NCI-H510A (cell line): ENCODE measurements at places on chromosomes 5 and 9.

DNA sequence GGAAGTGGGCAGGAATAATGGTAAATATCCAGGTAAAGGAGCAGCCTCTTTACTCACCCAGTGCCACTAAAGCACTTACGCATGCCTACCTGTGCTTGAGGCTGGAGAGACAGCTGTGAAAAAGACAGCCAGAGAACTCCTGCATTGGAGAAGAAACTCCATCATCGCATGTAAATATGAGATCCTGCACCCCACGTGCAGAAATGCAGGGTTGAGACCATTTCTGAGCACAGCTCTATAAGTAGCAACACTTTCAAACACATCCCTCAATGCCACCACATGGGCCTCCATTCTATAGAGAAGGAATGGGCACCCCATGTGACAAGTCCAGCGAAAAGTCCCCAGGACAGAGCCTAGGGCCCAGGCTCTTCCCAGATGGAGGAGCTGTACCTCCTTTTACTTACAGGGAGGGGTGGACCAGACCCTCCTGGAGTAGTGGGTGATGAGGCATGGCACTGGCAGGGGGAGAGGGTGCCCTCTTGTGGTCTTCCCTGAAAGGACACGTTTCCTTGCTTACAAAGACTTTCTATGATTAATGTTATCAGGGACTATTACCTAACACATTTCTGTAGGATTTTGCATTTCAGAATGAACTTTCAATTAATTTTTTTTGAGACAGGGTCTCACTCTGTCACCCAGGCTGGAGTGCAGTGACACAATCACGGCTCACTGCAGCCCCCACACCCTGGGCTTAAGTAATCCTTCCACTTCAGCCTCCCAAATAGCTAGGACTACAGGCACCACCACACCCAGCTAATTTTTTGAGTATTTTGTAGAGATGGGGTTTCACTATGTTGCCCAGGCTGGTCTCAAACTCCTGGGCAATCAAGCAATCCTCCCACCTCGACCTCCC is 55.3 kb upstream of the IL17B start:
- DNase-seq = no peak

DNA sequence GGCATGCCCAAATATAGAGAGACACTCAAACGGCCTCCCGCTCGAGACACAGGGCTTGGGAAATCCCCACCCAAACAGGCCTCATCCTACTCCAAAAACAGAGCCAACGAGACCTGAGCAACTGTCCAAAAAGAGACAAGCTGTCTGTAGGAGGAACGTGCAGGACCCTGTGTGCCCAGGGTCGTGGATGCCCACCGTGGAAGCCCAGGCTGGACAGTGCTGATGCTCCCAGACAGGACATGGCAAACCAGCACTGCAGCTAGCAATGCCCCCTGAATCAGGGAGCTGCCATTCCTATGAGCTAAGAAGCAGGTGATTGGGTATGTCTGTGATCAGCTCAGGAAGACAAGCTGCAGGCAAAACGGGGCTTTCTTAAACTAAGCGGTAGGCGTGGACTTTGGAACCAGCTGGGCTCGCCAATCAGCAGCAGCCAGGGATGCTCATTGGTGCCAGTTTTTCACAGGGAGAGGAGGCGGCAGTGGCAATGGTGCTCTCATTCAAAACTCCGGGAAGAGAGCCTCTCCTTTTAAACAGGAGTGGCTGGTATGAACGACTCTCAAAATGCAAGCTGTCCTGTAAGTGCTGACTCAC is 113.1 kb upstream of the IRX2 start:
- no peak for DNase-seq

DNA sequence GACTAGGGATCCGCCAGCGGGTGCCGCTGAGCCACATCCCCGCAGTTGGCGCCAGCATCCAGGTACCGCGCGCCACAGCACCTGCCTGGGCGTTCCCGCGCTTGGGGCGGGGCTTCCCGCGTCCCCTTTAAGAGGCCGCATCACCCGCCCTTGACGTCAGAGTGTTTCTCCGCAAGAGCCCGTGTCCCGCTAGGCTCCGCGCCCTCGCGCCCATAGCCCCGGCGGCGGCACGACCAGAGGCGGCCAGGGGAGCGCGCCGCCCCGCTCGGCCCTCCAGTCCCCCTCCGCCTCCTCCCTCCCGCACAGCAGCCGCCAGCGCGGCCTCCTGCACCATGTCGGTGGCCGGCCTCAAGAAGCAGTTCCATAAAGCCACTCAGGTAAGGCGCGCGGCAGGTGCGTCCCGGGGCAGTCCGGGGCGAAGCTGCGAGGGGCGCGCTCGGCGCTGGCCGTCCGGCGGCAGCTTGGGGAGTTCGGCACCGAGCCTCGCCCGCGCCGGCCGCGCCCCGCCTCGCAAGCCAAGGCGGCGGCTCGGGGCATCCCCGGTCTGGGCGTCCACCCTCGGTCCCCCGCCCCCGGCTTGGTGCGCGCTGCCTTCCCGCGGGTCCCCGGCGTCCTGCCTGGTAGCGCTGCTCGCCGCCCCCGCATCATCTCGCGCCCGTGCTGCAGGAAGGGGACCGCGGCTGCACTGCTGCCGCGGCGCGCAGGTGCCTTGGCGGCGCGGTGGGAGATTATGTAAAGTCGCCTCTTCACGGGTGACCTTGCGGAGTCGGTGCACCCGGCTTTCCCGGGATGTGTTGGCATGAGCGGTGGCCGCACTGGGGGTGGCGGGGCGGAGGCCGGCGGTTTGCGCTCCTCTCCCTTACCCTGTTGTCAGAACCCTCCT is at the start of gene SH3GL2:
Gene SH3GL2, plus strand, starts transcription at position 156 of the 883 bp plus-strand sequence.
- DNase-seq = peak; percentile 75

DNA sequence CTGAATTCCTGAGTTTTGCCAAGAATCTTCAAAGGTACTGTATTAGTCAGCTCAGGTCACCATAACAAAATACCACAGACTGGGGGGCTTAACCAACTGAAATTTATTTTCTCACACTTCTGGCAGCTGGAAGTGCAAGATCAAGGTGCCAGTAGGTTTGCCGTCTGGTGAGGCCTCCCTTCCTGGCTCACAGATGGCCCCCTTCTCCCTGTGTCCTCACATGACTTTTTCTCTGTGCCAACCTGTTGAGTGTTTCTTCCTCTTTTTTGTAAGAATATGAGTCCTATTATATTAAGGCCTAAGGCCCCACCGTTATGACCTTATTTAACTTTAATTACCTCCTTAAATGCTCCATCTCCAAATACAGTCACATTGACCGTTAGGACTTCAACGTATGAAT is 156.1 kb upstream of the KIF2A start:
- DNase-seq = no peak

DNA sequence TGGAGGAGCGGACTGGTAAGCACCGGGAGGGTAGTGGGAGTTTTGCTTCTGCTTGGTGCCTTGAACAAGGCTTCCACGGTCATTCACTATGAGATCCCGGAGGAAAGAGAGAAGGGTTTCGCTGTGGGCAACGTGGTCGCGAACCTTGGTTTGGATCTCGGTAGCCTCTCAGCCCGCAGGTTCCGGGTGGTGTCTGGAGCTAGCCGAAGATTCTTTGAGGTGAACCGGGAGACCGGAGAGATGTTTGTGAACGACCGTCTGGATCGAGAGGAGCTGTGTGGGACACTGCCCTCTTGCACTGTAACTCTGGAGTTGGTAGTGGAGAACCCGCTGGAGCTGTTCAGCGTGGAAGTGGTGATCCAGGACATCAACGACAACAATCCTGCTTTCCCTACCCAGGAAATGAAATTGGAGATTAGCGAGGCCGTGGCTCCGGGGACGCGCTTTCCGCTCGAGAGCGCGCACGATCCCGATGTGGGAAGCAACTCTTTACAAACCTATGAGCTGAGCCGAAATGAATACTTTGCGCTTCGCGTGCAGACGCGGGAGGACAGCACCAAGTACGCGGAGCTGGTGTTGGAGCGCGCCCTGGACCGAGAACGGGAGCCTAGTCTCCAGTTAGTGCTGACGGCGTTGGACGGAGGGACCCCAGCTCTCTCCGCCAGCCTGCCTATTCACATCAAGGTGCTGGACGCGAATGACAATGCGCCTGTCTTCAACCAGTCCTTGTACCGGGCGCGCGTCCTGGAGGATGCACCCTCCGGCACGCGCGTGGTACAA is 556 bp downstream of the PCDHGC3 start:
- DNase-seq = peak; percentile 22

DNA sequence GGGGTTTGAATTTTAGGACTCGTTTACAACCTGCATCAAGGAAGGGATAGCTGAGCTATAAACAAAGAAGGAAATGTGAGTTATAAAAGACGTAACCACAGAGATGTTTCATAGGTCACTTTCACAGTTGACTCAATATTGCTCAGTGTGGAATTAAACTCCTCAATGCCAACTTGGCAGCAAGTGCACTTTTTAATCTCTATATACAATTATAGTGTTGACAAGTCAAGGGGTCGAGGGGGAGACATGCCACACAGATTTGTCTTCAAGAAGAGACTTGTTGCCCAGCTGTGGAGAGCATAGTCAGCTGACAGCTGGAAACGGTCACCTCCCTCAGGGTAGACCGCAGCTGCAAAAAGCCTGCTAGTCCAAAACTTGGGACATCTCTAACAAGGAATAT is 163.4 kb upstream of the DMAC1 start:
- no peak for DNase-seq

- no peak for DNase-seq
Measured at GRCh38 chr9:80797101-80797829, 892.1 kb downstream of the TLE1 start.

- DNase-seq = no peak
Measured at GRCh38 chr9:28951945-28952344, 1378.7 kb upstream of the C9orf72 start.
